SK-N-SH (cell line): ENCODE measurements at places on chromosomes 12 and 14.
A peak's percentile ranks its signal among the peaks of the same experiment; 100 is the strongest.

DNA sequence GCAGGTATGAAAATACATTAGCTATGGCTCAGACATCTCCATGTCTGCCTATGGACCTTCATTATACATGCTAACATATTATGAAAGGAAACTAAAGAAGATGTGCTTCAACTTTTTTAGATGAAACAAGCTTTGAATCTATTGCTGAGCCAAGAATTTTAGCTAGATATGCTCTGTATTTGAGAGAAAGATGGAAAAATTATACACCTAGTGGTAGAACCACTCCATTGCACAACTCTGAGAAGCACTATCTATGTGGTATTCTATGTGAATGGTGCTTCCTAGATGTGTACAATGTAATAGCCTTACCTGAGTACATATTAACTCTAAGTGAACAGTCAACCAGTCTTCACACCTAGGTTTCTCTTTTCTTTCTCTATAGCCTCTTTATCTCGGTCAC, 17.3 kb downstream of the EPYC start:
- no peak for DNase-seq

- DNase-seq: no peak
Measured at GRCh38 chr14:83491091-83491490, 1957.4 kb upstream of the SEL1L start.

- DNase-seq: no peak
Measured at GRCh38 chr14:64812412-64812811, 67.3 kb downstream of the SPTB start.

- no peak for DNase-seq
Measured at GRCh38 chr12:54041097-54041690, 8.3 kb downstream of the HOXC5 start.

DNA sequence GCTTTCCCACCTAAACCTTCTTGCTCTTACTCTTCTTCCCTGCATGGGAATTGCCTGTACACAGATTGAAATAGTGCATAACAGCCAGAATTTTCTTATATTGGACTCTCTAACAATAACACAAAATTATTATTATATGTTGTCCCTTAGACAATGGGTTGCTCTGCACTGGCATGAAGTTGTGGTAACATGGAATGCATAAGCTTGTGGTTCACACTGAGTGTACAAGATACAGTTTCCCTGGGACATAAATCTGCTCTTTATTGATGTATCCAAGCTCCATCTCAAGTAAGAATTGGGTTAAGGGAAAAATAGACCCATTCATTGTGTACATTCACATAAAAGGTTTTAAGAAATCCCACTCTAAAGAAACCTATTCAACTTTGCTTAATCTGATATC, 114.4 kb upstream of the NTF3 start:
- DNase-seq: no peak

GRCh38 chr14:29355331-29355730, 572.3 kb downstream of the PRKD1 start:
- DNase-seq: no peak

GRCh38 chr14:67420102-67420739, 8.3 kb upstream of the PLEK2 start:
- DNase-seq: no peak

GRCh38 chr12:83904175-83904574, 1008.4 kb downstream of the SLC6A15 start:
- DNase-seq: no peak

GRCh38 chr12:124545508-124546418, 21.6 kb downstream of the NCOR2 start:
- DNase-seq: no peak

- DNase-seq: no peak
Measured at GRCh38 chr14:45906257-45906656, 653.3 kb upstream of the MIS18BP1 start.

GRCh38 chr12:88081247-88081646, 52.0 kb upstream of the C12orf50 start:
- DNase-seq: no peak

- no peak for DNase-seq
Measured at GRCh38 chr14:82492157-82492556, 958.5 kb upstream of the SEL1L start.

GRCh38 chr14:75689012-75689411, 28.0 kb downstream of the TTLL5 start:
- DNase-seq: no peak

GRCh38 chr14:89889626-89890025, 64.9 kb downstream of the EFCAB11 start:
- no peak for DNase-seq

- DNase-seq: no peak
Measured at GRCh38 chr14:20456971-20457370, 1.9 kb downstream of the APEX1 start.

DNA sequence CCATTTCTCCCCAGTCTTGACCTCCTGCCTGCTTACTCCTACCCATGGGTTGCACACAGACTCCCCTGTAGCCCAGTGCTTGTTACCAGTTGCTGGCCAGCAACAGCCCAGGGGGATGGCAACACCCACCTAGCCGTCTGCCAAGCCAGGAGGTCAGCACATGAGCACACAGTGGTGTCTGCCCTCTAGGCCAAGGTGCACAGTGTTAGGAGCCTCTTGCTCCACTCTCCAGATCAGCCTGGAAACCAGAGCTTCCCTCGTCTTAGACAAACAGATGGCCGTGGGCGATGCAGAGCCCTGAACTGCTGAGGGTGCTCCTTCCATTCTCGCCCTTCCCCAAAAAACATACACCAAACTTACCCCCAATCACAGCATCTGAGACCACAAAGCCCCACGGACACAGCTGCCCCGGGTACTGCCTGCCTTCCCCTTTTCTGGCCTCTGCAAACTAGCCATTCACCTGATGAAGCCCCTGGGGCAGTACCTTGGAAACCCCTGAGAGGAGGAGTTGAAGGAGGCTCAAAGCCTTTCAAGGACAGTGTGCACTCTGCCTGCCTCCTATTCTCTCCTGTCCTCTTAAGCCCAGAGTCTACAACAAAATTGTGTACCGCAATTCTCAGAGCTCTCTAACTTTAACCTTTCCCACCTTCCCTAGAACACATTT, 1.0 kb upstream of the GPD1 start:
- no peak for DNase-seq

DNA sequence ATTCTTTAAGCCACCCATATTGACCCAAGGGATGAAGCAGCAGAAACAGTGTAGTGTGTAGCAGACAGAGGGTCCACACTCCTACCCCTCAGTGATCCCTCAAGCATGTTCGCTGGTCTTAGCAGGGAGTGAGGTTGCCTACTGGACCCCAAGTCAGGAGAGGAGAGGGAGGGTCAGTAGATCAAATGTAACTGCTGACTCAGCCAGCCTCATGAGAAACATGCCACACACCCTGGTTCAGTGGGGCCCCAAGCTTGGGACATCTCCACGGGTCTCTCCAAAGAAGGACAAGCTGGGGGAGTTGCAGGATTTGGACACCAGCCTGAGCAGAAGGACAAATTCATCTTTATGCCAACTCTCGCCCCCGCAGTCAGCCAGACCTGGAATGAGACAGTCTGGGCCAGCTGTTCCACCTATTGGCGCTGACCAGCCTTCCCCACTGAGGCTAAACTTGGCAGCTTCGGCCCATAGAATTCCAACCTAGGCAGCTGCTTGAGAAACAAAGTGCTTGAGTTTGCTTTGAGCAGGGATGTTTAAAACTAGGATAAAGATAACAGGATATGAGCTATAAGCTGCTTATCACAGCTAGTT, 66.0 kb upstream of the ACTN1 start:
- DNase-seq: no peak

GRCh38 chr12:62854024-62854423, 80.9 kb downstream of the PPM1H start:
- no peak for DNase-seq

DNA sequence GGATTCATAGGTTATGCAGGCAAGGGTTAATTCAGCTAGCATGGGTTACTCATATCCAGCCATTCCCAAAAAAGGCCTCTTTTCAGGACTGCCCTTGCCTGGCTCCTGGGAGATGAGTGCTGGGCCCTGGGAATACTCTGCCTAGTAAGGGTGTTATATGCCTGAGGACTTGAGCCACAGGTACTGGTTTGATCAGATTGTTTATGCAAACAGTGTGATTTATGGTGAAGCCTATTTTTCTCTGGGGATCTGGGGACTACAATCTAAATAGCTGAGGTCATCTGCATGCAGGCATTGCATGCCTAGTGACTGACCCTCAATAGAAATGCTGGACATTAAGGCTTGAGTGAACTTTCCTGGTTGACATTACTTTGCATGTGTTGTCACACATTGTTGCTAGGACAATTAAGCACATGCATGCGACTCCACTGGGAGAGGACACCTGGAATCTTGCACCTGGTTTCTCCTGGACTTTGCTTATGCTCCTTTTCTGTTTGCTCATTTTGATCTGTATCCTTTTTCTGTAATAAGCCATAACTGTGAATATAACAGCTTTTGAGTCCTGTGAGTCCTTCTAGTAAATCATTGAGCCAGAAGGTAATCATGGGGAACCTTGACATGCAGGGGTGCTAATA, 73.0 kb downstream of the RAD51B start:
- DNase-seq: no peak

- no peak for DNase-seq
Measured at GRCh38 chr12:61991661-61992060, 268.5 kb upstream of the USP15 start.

DNA sequence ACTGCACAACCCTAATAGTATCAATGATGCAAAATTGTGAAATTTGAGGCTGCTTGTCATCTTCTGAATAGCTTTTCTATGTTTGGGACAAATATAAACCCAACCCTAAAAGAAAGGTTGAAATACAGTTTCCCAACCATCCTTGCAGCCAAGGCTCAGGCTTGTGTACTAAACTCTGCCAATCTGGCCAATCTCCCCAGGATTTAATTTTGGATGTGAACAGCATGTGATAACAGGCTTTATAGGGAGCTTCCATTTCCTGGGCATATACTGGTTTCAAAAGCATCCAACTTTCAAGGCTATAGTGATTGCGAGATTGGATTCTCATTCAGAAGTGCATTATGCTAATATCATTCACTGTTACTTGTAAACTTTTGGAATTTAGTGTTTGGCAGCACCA, 55.7 kb upstream of the MUCL1 start:
- no peak for DNase-seq

DNA sequence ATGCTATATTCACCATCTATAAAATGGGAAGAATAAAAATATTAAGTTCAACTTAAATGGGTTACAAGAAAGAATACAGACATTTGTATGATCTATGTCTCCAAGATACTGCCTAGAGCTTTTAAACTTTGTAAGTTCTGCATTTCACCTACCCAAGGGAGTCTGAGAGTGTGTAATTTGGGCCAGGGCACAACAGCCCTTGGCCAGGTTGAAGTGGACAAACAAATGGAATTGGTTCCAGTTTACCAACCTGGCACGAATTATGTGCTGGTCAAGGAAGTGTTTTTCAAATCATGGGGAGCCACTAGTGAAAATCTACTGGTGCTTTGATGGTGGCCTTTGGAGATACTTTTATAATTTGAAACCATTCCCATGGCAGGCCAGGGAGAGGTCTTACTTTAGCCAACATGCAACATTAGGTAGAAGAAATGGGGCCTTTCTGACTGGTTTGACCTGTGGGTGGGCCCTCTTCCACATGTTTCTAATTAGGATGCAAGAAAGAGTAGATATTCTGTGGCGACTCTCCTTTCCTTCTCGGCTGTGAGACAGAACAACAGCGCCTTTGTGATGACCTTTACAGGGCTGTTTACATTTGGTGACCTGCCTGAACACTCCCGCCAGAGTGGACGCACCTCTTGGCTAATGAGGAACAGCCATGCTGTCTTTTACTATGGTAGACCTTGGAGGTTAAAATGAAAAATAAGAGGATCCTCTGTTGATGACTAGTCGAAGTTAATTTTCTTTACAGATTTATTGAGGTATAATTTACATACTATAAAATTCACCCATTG, 476.6 kb downstream of the ZFP36L1 start:
- DNase-seq: no peak

DNA sequence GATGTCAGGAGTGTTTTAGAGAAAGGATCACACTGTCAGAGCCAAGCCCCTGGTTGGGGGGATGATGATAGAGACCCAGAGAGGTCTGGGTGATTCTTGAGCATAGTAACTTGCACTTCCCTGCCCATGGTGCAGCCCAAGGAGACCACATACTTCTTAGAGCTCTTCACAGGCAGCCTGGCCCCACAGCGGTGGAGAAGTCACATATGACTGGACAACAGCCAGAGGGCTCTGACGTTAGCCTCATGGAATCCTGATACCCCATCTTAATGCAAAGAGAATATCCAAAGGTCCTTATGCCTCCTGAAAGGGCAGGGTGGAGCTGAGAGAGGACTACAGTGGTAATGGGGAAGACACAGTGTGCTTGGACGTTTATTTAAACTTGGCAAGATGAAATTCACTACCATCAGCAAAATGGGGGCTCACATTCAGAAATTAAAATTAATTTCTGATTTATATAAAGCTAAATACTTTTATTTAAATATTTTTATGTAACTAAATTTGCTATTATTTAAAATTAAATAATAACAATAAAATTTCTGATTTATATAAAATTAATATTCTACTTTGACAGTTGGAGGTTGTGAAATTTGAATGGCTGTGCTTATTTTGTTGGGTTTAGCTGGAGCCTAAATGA, 131.3 kb downstream of the KTN1 start:
- DNase-seq: no peak

GRCh38 chr12:3117591-3118015, 40.4 kb downstream of the TSPAN9 start:
- DNase-seq: no peak

DNA sequence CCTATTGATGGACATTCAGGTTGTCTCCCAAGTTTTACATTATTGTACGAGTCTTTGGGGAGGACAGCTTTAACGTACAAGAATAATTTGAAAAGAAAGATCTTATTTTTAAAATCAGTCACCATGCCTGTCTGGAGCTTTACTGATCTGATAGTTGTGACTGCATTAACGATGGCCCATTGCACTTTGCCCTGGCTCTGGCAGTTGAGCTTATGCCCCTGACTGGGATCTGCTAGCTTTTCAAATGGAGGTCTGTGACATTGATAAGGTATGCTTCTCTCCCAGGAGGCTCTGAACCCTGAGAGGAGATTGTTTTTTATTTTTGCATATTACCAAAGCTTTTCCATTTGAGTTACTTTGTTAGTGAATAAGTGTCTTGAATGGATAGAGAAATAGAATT, 17.9 kb upstream of the RAB3IP start:
- no peak for DNase-seq

DNA sequence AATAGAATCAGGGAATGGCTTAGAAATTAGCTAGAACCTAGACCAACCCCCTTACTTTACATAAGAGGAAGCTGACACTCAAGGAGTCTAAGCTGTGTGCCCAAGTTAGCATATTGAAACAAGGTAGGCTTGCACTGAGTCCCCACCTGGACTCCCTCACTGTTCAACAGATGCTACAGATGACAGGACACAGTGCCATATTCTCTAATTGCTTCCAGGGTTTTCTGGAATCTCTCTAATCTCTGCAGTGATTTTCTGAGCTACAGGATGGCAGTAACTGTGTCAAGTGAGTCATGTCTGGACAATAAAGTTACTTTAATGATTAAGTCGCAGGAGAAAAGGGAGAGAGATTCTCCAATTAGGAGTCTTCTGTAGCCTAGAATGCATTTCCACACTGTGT, 35.8 kb downstream of the AKAP6 start:
- peak; percentile 41 for DNase-seq

- no peak for DNase-seq
Measured at GRCh38 chr14:86604561-86604960, 1074.6 kb downstream of the FLRT2 start.
